ENCODE measurements at places on chromosomes 2 and 18.
A peak's percentile ranks its signal among the peaks of the same experiment; 100 is the strongest.

DNA sequence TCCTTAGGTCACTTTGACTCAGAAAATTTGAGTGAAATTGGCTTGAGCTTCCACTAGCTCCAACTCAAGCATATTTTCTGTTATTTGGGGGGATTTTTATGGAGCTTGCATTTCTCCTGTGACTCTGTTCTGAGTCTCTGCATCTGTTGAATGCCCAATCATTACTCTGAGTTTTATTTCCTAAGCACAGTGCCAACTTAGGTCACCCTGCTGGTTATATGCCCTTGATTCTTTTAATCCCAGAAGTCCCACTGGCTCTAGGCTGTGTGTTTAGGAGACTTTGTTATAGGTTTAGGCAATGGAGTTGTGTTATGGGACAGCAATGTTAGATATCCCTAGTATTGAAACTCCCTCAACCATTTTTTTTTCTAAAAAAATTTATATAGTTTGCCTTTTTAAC, 198.2 kb upstream of the DTNA start:
- DNase-seq, result no peak

- no peak for DNase-seq
Observed at GRCh38 chr2:240620859-240621258, 4.4 kb upstream of the GPR35 start.

GRCh38 chr2:24269265-24269664, 91.1 kb downstream of the ITSN2 start:
- peak; percentile 34 for DNase-seq

DNA sequence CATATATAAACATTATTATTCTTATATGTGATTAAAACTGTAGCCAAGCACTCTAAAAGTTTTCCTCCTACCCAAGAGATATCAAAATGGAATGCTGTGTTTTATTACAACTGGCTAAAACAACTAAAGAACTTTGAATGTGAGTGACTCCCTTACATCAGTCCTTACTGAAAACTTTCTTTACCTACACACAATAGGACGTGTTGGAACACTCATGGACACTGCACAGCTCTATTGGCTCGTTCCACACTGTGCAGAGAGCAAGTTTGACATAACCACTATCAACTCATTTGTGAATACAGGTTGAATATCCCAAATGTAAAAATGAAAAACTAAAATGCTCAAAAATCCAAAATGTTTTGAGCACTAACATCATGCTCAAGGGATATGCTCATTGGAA, 650.6 kb downstream of the SLC4A3 start:
- no peak for DNase-seq
